ENCODE measurements at places on chromosomes 7 and 10.

- no peak for DNase-seq
Observed at GRCh38 chr10:132827423-132827789, 41.5 kb upstream of the NKX6-2 start.

- no peak for DNase-seq
Observed at GRCh38 chr7:26428571-26428970, 136.9 kb downstream of the SNX10 start.

DNA sequence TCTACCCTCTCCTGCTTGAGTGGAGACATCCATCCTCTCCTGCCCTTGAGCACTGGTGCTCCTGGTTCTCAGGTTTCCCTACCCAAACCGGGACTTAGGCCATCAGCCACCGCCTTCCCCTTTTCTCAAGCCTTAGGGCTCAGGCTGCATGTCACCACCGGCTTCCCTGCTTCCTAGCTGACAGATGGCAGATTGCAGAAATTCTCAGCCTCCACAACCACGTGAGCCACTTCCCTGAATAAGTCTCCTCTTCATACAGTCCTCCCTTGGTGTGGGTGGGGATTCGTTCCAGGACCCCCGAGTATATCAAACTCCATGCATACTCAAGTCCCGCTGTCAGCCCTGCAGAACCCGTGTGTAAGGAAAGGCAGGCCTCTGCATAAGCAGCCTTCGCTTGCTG, 203.5 kb upstream of the ZNF32 start:
- no peak for DNase-seq

DNA sequence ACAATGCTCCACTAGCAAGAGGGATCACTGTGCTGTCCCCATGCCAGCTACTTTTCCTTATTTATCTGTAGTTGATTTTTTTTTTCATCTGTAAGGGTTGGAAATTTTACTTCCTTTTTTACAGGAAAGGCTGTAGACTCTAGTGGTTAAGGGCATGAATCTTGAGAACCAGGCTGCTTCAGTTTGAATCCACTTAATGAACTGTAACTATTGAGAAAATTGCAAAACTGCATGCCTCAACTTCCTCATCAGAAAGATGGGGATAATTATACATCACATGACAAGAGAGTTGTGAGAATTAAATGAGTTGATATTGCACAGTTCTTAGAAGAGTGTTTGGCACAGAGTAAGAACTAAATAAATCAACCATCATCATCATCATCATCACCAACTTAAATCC, 106.4 kb upstream of the GSDME start:
- DNase-seq = no peak

DNA sequence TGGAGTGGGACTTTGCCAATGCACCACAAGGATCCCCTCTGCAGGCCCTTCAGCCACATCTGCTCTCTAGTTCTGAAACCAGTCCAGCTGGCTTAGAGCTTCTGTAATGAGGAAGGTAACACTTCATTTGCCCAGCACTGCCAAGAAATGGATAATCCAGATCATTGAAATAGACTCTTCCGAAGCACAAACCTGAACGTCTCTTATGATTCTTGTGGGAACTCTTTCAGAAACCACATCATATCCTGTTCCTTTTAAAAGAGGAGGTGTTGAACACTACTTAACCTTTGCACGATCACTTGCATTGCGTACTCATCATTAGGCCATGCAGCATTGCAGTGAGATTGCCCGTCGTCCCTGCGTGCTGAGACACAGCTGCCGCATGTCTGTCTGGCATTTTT, 25.8 kb upstream of the PLPP4 start:
- peak; percentile 64 for DNase-seq

- no peak for DNase-seq
Observed at GRCh38 chr7:114484226-114484625, 69.6 kb downstream of the FOXP2 start.

GRCh38 chr7:94307399-94308048, 87.2 kb upstream of the COL1A2 start:
- no peak for DNase-seq

DNA sequence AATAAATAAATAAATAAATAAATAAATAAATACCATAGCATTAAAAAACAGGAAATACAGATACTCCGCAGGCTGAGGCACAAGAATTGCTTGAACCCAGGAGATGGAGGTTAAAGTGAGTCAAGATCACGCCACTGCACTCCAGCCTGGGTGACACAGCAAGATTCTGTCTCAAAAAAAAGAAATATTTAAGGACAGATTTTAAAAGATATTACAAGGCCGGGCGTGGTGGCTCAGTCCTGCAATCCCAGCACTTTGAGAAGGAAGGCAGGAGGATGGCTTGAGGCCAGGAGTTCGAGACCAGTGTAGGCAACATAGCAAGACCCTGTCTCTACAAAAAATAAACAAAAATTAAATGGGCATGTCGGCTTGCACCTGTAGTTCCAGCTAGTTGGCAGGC, 17.5 kb upstream of the SNX8 start:
- no peak for DNase-seq
